GM18507 (cell line): ENCODE measurements at places on chromosomes 2 and 18.

GRCh38 chr2:239119346-239120126 is 271.7 kb downstream of the TWIST2 start:
- no peak for DNase-seq

- DNase-seq, result no peak
Observed at GRCh38 chr2:28956415-28956826, 24.7 kb upstream of the TOGARAM2 start.

DNA sequence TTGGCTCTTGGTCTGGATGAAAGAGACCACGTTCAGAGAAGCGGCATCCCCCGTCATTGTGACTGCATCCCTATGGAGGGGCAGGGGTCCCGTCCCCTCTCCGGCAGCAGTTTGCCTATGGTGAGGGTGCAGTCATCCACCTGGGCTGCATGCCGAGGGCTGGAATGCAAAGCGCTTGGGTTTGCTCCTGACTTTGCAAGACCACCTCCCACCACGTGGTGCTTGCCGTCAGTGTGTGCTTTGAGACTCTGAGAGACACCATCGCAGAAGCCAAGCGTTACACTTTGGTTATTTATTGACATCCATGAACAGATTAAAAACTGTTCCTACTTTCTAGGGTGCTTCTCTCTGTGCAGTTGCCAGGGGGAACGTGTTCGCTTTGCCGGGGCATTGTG is 59.5 kb downstream of the SH3RF3 start:
- no peak for DNase-seq

- DNase-seq, result no peak
Observed at GRCh38 chr2:22867973-22868372, 517.0 kb upstream of the KLHL29 start.

GRCh38 chr2:171540437-171540836 is 18.2 kb downstream of the CYBRD1 start:
- no peak for DNase-seq
